ENCODE measurements at places on chromosomes 3 and 15. TPM values are rescaled to one million over a fixed set of nuclear protein-coding genes. Genes with fewer than 3 reads are reported as not detected.

PTX3 gene
- 258 TPM for total RNA-seq

NLGN1 gene
- 8.9 TPM for total RNA-seq

AMT gene
- total RNA-seq: 0.15 TPM

PEX5L gene
- not detected for total RNA-seq

ST3GAL6 gene
- total RNA-seq: 28.8 TPM

TGM5 gene
- total RNA-seq: not detected

FILIP1L gene
- total RNA-seq: 39.2 TPM

KNG1 gene
- total RNA-seq: not detected

CEMIP gene
- 0.10 TPM for total RNA-seq

PPCDC gene
- 28.9 TPM for total RNA-seq

CLRN1 gene
- not detected for total RNA-seq

SAMD7 gene
- not detected for total RNA-seq

CA12 gene
- 0.33 TPM for total RNA-seq

LSMEM2 gene
- total RNA-seq: not detected

RYR3 gene
- total RNA-seq: not detected

TMEM45A gene
- total RNA-seq: 2.5 TPM

MYO5C gene
- 4.5 TPM for total RNA-seq

ISG20 gene
- 18.9 TPM for total RNA-seq

FXR1 gene
- total RNA-seq: 93.1 TPM

NDN gene
- total RNA-seq: 16.1 TPM

BHLHE40 gene
- 42.8 TPM for total RNA-seq

AHSG gene
- total RNA-seq: not detected

CHCHD6 gene
- total RNA-seq: 8.2 TPM

GALNT15 gene
- 5.3 TPM for total RNA-seq

TERC gene
- 146 TPM for total RNA-seq

SNTN gene
- total RNA-seq: not detected

STRA6 gene
- 0.10 TPM for total RNA-seq

MYL3 gene
- not detected for total RNA-seq
